ENCODE measurements at places on chromosomes 7 and 10. TPM values are rescaled to one million over a fixed set of nuclear protein-coding genes. Genes with fewer than 3 reads are reported as not detected.

DNA sequence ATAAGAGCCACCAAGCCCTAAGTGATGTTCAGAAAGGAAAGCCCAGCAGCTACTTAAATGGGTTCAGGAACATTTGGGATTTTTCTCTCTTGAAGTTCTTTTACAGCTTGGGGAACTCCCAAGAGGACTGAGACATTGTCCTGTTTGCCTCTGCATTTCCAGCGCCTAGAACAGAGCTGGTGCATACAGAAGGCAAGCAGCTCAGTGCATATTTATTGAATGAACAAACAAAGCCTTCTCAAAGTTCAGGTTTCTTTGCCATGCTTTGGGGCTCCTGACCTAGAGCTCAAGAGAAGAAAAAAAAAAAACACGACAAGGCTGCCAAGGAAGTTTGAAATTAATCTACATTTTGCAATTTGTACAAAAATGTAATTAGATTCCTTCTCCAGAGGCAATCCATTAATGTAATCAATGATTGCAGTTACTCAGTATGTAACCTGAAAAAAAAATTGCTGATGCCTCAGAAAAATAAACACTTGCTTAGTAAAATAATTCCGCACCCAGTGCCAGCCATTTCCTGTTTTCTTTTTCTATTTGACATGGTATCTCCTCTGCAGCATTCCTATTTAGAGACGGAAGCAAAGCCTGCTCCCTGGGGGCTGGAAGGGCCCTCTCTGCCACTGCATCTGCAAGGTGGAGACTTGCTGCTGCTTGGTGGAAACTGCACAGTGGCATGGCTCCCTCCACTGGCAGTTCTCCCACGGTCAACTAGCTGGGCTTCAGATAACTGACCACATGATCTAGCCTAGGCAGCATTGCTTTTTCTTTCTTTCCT is 157.3 kb downstream of the TMEM178B start:
- no peaks in the 10 kb centered on the region for H3K36me3 ChIP-seq
- no peak overlapping the region for H3K27ac ChIP-seq
- H3K4me3 ChIP-seq: no peak overlapping the region
- H3K27me3 ChIP-seq: no peaks in the 10 kb centered on the region
- peak; percentile 2 for DNase-seq
- H3K4me1 ChIP-seq: no peaks in the 10 kb centered on the region

GRCh38 chr10:34966451-34966850 is 123.7 kb downstream of the CUL2 start:
- no peak for DNase-seq
- no peak overlapping the region for H3K4me3 ChIP-seq
- no peaks in the 10 kb centered on the region for H3K36me3 ChIP-seq
- peaks cover 4% of the 10 kb centered on the region for H3K27me3 ChIP-seq

- no peak overlapping the region for H3K27ac ChIP-seq
- H3K4me1 ChIP-seq: no peaks in the 10 kb centered on the region
- H3K36me3 ChIP-seq: no peaks in the 10 kb centered on the region
- no peak for DNase-seq
- H3K27me3 ChIP-seq: no peaks in the 10 kb centered on the region
Measured at GRCh38 chr10:6811153-6811552, 231.1 kb upstream of the PRKCQ start.

- no peak for DNase-seq
- no peak overlapping the region for H3K4me3 ChIP-seq
- H3K27me3 ChIP-seq: peaks cover 21% of the 10 kb centered on the region
- no peak overlapping the region for H3K27ac ChIP-seq
- H3K4me1 ChIP-seq: no peaks in the 10 kb centered on the region
Measured at GRCh38 chr10:22468570-22469320, 123.4 kb downstream of the SPAG6 start.

GRCh38 chr7:55538538-55538937 is 33.8 kb downstream of the VOPP1 start:
- H3K27me3 ChIP-seq: no peaks in the 10 kb centered on the region
- H3K4me3 ChIP-seq: no peak overlapping the region
- no peaks in the 10 kb centered on the region for H3K36me3 ChIP-seq
- no peak overlapping the region for H3K27ac ChIP-seq

The ZPBP gene
- not detected for total RNA-seq

The C10orf90 gene
- 0.58 TPM for total RNA-seq

The GRM3 gene
- 0.04 TPM for total RNA-seq

The TMEM26 gene
- 9.1 TPM for total RNA-seq

The GRID2IP gene
- 0.09 TPM for total RNA-seq

The MOGAT3 gene
- total RNA-seq: not detected

The TRIM4 gene
- total RNA-seq: 16.5 TPM

The ZNF425 gene
- total RNA-seq: 3.4 TPM

All from muscle of leg (tissue), 16 donors.